Upper lobe of right lung (tissue), 1 donor: ENCODE measurements at places on chromosomes 4 and X. TPM values are rescaled to one million over a fixed set of nuclear protein-coding genes. Genes with fewer than 3 reads are reported as not detected.

DNA sequence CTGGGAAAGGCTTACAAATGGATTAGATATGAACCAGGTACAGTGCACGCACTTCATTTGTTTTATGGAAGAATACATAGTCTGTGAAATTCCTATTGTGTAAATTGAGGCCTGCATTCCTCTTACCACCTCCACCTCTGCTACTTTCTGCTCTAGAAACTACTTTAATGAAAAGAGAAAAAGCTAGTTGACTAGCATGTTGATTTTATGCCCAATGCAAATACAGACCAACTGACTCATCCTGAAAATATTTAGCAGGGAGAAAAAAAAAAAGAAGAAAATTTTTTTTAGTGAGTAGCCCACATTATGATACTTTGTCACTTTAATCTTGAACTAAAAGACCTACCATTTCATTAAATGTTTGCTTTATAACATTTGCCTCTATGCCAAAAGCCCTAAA, 41.2 kb downstream of the DCLK2 start:
- DNase-seq, result no peak
- H3K4me1 ChIP-seq, result peaks cover 3% of the 10 kb centered on the region
- no peak overlapping the region for H3K4me3 ChIP-seq

DNA sequence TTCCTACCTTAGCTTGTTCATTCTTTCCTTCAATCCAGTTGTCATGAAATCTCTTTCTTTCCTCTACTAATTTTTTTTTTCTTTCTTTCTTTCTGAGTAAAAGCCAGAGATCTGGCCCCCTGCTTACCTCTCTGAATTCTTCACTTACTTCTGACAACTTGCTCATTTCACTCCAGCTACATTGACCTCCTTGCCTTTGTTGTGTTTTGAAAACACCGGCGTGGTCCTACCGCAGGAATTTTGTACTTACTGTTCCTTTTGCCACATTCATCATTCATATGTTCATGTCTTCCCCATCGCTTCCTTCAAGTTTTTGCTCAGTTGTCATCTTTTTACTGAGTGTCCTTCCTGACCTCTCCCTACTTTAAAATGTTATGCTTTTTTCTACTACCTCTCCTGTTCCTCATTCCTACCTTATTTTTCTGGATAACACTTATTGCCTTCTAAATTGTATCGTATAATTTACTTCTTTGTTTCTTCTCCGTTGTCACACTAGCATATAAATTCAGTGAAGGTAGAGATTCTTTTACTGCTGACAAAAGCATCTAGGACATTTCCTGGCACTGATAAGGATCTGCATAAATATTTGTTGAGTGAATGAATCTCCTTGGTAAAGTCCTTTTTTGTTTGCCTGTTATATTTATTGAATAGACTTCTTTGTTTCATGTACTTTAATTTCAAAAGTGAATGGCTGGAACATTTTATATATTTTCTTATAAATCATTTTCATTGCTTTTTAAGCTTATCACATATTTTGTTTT, 74.4 kb downstream of the NFKB1 start:
- no peak for DNase-seq
- H3K27ac ChIP-seq, result no peak overlapping the region
- no peaks in the 10 kb centered on the region for H3K27me3 ChIP-seq
- peaks cover 34% of the 10 kb centered on the region for H3K36me3 ChIP-seq
- H3K4me1 ChIP-seq, result peaks cover 8% of the 10 kb centered on the region
- H3K4me3 ChIP-seq, result no peak overlapping the region

DNA sequence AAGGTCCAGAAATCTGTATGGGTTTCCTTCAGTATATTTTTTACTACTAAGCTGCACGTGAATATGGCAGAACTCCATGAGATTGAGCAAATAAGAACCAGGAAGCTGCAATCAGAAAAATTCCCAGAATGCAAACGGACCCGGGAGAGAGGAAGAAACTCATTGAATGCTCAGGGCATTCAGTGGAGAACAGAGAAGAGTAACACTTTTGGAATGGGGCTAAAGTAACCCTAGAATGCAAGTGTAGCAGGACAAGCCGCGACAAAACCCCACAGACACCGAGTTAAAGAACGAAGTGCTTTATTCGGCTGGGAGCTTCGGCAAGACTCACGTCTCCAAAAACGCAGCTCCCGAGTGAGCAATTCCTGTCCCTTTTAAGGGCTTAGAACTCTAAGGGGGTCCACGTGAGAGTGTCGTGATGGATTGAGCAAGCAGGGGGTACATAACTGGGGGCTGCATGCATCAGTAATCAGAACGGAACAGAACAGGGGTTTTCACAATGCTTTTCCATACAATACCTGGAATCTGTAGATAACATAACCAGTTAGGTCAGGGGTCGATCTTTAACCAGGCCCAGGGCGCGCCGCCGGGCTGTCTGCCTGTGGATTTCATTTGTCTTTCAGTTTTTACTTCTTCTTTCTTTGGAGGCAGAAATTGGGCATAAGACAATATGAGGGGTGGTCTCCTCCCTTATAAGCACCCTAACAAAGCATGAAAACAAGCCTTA, 56.4 kb downstream of the RAB28 start:
- no peaks in the 10 kb centered on the region for H3K4me1 ChIP-seq
- H3K27ac ChIP-seq, result no peak overlapping the region
- H3K36me3 ChIP-seq, result no peaks in the 10 kb centered on the region
- H3K4me3 ChIP-seq, result no peak overlapping the region
- H3K27me3 ChIP-seq, result no peaks in the 10 kb centered on the region

GRCh38 chr4:81786766-81787165, 315.1 kb upstream of the RASGEF1B start:
- no peak overlapping the region for H3K27ac ChIP-seq
- no peak for DNase-seq
- no peak overlapping the region for H3K4me3 ChIP-seq
- H3K4me1 ChIP-seq, result peaks cover 10% of the 10 kb centered on the region
- no peaks in the 10 kb centered on the region for H3K27me3 ChIP-seq

- no peaks in the 10 kb centered on the region for H3K27me3 ChIP-seq
- no peaks in the 10 kb centered on the region for H3K36me3 ChIP-seq
- H3K4me3 ChIP-seq, result no peak overlapping the region
- H3K4me1 ChIP-seq, result no peaks in the 10 kb centered on the region
- no peak for DNase-seq
- H3K27ac ChIP-seq, result no peak overlapping the region
These were observed 151.9 kb downstream of the BMPR1B start for GRCh38 chr4:94909645-94910044.

GRCh38 chr4:4727536-4727935, 131.9 kb upstream of the MSX1 start:
- H3K27ac ChIP-seq, result no peak overlapping the region
- no peaks in the 10 kb centered on the region for H3K27me3 ChIP-seq
- H3K4me1 ChIP-seq, result no peaks in the 10 kb centered on the region
- DNase-seq, result no peak
- H3K4me3 ChIP-seq, result no peak overlapping the region

Gene OTUD6A
- not detected for total RNA-seq

Gene GPR119
- not detected for total RNA-seq

Gene LNX1
- total RNA-seq, result 6.0 TPM

Gene FGF13
- total RNA-seq, result 3.2 TPM
